Brain (organoid and tissue), 16 donors: ENCODE measurements at places on chromosomes 2 and 18. TPM values are rescaled to one million over a fixed set of nuclear protein-coding genes. Genes with fewer than 3 reads are reported as not detected.

RASGRP3 gene
- polyA plus RNA-seq, result 10.3 TPM

FZD7 gene
- polyA plus RNA-seq, result 5.3 TPM

IL1RL1 gene
- 1.7 TPM for polyA plus RNA-seq

FBXO48 gene
- polyA plus RNA-seq, result 0.64 TPM

DES gene
- polyA plus RNA-seq, result 9.7 TPM

USP34 gene
- polyA plus RNA-seq, result 15.9 TPM

HMSD gene
- 5.3 TPM for polyA plus RNA-seq

CHPF gene
- polyA plus RNA-seq, result 41.6 TPM

NT5C1B gene
- not detected for polyA plus RNA-seq

GPR45 gene
- polyA plus RNA-seq, result 0.34 TPM

PAX3 gene
- polyA plus RNA-seq, result not detected

HOXD1 gene
- polyA plus RNA-seq, result 2.1 TPM

PLEKHH2 gene
- 1.0 TPM for polyA plus RNA-seq

GRCh38 chr2:223993634-223994232 is 36.5 kb downstream of the MRPL44 start:
- peak; percentile 86 for DNase-seq

- DNase-seq, result no peak
Observed at GRCh38 chr2:207327513-207327912, 161.8 kb upstream of the KLF7 start.

DNA sequence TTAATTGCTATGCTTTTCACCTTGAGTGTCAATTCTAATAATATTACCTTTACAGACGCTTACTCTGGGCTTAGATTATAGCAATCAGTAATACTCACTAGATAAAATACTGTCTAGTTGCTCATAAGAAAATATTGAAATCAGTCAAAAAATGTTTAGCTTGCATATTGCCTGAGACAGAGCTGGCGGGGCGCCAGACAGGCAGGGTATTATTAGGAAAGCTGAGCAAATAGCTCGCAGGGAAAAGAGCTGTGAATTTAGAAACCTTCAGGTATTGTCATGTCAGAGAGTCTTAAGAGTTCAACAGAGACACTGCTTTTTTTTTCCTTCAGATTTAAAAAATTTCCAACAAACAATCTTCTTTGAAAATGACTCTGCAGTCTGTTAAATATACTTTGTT is 118.4 kb downstream of the MEIS1 start:
- DNase-seq, result no peak

- DNase-seq, result no peak
Observed at GRCh38 chr18:10898417-10898974, 250.9 kb downstream of the PIEZO2 start.

DNA sequence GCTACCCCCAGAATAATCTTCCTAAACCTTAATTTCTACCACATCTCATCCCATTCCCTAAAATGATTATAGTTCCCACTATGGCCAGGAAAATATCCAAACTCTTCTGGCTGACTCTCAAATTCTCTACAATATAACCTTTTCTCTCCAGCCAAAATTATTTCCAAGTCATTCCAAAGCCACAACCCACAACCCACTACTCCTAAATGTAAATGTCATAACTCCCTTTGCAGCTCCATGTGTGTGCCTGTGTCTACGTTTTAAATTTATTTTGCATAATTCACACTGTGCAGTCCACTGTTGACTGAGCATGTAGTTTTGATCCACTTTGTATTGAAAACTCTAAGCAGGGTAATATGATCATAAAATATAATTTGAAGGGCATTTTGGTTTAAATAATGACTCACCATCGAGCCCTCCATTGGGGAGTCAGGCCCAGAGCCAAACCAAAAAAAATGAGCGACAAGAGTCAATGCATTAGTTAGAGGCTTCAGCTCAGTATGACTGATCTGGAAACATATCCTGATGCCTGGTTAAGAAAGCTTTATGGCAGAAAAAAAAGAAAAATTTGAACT is 171.0 kb downstream of the AFF3 start:
- DNase-seq, result no peak

GRCh38 chr2:13884291-13884976 is 748.1 kb upstream of the LRATD1 start:
- no peak for DNase-seq

- no peak for DNase-seq
Observed at GRCh38 chr2:25368660-25369059, 26.9 kb upstream of the DNMT3A start.

- DNase-seq, result no peak
Observed at GRCh38 chr2:57450170-57450569, 596.4 kb upstream of the VRK2 start.

DNA sequence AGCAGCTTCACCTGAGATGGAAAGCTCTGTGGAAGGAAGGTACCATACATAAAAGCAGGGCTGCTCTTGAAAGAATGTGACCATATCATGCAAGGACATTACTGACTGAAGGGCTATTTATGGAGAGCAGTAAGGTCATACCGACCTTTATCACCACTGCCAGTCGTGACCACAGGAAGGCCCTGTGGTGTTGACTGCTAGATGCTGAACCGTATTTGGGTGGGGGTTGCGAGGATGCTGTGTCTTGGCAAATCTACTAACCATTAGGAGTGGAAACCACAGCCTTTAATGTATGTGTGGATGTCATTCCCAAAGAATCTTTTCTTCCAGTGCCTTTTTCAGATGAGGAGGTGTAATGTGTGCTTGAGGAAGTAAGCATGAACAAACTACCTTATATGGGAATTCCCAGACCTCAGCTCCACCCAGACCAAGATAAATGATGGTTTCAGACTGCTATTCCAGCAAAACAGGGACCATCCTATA is 60.8 kb downstream of the LIMS1 start:
- no peak for DNase-seq

DNA sequence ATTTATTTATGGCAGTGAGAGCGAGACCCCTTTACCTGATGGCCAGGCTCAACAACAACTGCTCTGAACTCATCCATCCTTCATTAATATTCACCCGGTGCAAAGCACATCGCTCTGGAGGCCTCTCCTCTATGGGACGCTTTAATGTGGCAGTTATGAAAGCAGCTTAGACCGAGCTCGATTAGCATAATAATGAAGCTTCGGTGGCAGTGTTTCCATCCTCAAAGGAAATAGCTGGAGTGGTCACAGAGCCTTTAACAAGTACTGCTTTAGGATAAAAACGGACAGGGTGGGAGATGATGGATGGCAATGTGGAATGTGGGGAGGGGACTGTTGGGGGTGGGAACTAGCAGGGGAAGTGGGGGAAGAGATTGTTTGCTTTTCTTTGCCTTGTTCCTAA is 243.9 kb downstream of the SLC4A3 start:
- peak; percentile 66 for DNase-seq

- DNase-seq, result no peak
Observed at GRCh38 chr2:57550912-57551311, 495.7 kb upstream of the VRK2 start.

- DNase-seq, result peak; percentile 60
Observed at GRCh38 chr2:62306751-62307468, 111.0 kb downstream of the B3GNT2 start.

- DNase-seq, result no peak
Observed at GRCh38 chr2:121567957-121568409, 37.3 kb downstream of the RNU4ATAC start.

- DNase-seq, result no peak
Observed at GRCh38 chr2:112488201-112488600, 6.2 kb downstream of the TTL start.

GRCh38 chr2:52311862-52312261 is 1279.9 kb upstream of the NRXN1 start:
- DNase-seq, result peak; percentile 43

GRCh38 chr2:159953136-159953823 is 109.1 kb downstream of the PLA2R1 start:
- peak; percentile 45 for DNase-seq

DNA sequence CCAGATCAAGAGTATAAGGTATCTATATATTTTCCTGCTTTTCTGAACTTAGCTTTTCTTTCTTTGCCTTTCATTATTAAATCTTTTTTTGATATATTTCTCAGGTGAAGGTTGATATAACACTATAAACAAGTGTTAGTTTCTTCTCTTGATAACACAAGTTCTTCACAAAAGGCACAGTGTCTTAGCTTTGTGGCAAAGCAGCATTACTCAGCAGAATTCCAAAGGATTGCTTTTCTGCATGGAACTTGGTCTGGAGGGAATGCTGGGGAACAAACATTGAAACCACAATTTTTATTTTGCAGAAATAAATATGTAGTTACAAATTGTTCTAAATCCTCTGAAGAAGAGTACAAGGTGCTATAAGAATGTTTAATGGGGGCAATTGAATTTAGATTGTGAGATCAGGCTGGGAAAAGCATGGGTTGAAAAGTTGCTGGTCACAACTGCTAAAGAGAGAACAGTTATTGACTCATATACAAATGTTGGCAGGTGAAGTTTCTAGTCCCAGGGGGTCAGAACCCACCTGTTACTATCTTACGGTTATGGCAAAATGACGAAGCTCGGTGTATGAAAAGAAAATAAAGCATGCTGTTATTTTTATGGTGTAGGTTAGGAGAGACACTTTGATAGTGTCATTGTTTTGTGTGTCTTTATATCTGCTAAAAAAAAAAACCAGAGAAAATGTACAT is 68.2 kb downstream of the UBR3 start:
- DNase-seq, result no peak

DNA sequence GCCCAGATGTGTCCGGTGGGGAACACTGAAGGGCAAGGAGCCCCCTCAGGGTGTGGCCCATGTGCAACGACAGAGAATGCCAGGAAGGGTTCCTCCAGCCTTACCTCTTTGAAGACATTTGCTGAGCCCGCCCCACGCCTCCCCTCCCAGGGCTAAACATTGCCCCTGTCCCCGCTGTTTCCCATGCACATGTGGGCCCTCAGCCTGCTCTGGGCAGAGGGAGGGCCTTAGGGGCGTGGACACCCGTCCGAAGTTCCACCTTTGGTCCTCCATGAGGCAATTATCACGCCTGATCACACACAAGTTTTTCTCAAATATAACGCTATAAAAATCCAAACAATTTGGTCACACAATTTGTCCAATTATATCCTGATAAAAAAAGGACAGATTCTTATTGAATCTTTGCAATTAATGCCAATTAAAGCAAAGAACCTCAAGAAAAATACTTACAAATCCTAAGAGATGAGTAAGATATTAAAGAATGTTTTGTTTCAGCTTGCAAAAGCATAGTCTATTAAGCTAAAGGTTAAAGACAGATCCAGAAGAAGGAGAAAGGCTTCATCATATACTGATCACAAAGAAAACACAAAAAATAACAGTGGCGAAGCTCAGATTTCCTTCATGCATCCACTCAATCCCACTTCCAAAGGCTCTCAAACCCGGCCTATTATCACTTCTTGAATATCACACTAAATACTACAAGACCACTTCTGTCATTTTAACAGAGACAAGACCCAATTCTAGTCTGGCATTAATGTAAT is 55.2 kb upstream of the LDLRAD4 start:
- no peak for DNase-seq

DNA sequence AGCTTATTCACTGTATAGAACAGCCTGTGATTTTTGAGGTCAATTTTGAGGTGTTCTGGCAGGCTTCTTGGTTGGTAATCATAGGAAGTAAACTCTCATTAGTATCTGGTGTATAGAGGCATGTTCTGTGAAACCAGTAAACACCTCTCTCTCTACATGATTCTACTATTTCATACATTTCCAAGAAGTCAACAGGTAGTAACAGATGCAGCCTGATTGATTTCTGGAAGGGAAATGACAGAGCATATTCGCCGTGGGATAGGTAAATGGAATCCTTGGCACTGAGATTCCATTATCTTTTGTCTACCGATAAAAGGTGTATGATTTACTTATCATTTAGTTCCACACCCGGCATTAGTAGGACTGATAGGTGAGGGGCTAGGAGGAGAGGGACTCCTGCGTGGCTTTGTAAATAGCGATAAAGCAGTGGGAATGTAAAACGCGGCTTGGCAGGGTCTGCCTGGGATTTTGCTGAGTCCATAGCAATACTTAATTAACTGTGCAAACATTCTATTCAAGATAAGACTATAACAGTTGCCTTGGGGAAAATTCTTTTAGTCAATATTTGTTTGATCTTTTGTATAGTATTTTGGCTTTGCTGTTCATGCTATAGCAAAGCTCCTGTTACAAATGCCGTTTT is 32.3 kb downstream of the LYPD6B start:
- peak; percentile 33 for DNase-seq

DNA sequence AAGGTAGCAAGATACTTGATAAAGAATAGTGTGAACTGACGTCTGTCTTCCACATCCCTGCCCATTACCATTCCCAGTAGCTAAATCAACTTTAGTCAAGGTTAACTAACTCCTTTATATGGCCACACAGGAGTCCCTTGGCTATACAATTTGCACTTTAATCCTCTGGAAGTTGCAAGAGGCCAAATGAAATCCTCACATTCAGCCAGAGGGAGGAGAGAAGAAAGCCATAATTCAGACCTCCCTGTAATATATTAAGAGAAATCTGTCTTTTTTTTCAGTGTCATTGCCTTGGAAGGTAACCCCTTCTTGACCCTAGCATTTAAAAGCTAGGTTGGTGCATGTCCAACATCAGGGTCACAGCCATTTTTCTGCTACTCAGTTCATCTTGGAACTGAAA is 317.8 kb downstream of the NRXN1 start:
- no peak for DNase-seq

- no peak for DNase-seq
Observed at GRCh38 chr2:67465623-67466022, 68.5 kb downstream of the ETAA1 start.

DNA sequence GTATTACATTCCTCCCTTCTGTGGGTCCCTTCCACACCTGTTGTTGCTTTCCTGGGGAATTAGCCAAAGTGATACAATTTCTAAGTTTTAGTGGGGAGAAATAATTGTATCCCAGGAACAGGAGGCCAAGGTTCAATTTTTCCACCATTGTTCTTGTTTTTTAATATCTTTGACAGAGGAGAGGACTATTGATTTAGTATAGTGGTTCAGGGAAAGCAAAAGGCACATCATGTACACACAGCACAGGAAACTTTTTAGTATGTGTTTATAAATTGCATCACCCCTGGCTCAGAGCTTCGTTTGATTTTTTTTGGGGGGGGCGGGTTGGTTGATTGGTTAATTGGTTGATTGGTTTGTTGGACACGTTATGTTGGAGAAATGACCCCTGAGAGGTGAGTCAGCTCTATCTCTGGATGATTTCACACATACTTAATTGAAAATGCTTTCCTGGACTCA is 431.6 kb downstream of the PID1 start:
- no peak for DNase-seq

GRCh38 chr2:237920673-237921072 is 46.1 kb upstream of the UBE2F start:
- DNase-seq, result no peak

GRCh38 chr2:241373446-241373845 is 17.4 kb downstream of the FARP2 start:
- DNase-seq, result peak; percentile 63

GRCh38 chr2:10161961-10162441 is 39.5 kb downstream of the RRM2 start:
- peak; percentile 71 for DNase-seq
